Large intestine (tissue), 12 donors: ENCODE measurements at places on chromosomes 7 and 10.

GRCh38 chr10:87054373-87055295, 34.5 kb downstream of the FAM25A start:
- DNase-seq, result no peak

GRCh38 chr10:16991011-16991410, 138.6 kb downstream of the CUBN start:
- no peak for DNase-seq

- DNase-seq, result no peak
Observed at GRCh38 chr7:1674161-1675035, 4.3 kb downstream of the ELFN1 start.

GRCh38 chr7:106425017-106425719, 140.4 kb upstream of the NAMPT start:
- DNase-seq, result peak; percentile 83

DNA sequence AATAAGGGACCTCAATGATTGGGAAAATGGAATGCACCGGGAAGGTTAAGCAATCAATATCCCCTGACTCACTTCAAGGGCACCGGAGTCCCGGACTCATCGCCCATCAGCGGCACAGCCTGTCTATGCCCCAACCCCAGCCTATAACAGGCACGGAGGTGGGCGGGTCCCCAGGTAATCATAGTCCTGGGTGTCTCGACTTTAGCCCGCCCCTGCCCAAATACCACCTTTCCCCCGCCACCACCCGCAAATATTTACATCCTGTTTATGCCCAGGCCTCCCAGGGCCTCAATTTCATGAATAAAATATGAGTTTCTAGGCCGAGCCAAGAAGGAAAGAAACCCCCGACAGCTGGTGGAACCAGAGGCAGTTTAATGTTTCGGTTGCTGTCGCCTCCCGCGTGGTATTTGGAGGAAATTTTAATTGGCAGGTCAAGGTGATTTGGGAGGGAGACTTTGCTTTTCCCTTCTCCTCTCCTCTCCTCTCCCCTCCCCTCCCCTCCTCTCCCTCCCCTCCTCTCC, 15.6 kb upstream of the RFC2 start:
- DNase-seq, result peak; percentile 83

GRCh38 chr7:76359111-76359977, 553 bp upstream of the YWHAG start:
- DNase-seq, result peak; percentile 99

DNA sequence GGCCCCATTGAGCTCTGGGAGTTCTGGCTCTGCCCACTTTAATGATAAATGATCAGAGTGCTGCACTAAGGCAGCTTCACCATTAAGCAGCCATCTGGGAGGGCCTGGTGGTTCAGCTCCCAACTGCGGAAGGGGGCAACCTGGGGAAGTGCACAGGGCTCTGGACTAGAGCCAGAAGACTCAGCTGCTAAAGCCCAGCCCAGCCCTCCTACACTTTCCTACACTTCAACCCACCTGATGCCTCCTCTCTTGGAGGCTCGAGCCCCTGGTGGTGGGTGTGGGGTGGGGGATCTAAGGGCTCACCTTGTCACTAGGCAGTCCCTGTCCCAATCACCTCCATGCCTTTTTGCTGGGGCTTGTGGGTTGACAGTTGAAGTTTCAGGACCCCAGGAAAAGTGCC, 60.6 kb upstream of the ANTXRL start:
- no peak for DNase-seq

GRCh38 chr10:51342381-51342780, 268.1 kb downstream of the PRKG1 start:
- DNase-seq, result no peak

DNA sequence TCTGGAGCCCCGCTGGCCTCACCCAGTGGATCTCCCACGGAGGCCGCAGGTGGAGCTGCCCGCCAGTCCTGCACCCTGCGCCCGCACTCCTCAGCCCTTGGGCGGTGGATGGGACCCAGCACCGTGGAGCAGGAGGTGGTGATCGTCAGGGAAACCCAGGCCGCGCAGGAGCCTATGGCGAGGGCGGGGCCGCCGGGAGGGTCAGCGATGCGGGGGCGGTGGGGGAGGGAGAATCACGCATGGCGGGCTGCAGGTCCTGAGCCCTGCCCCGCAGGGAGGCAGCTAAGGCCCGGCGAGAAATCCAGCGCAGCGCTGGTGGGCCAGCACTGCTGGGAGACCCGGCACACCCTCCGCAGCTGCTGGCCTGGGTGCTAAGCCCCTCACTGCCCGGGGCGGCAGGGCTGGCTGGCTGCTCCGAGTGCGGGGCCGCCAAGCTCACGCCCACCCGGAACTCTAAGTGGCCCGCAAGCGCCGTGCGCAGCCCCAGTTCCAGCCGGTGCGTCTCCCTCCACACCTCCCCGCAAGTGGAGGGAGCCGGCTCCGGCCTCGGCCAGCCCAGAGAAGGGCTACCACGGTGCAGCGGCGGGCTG, 524.8 kb upstream of the TPK1 start:
- DNase-seq, result no peak
